Type B pancreatic cell (in vitro differentiated cells): ENCODE measurements at places on chromosomes 5 and 9.

- DNase-seq: no peak
Measured at GRCh38 chr9:123121457-123121856, 88.0 kb downstream of the GPR21 start.

GRCh38 chr9:131001021-131001420 lies 8.0 kb upstream of the LAMC3 start:
- no peak for DNase-seq

DNA sequence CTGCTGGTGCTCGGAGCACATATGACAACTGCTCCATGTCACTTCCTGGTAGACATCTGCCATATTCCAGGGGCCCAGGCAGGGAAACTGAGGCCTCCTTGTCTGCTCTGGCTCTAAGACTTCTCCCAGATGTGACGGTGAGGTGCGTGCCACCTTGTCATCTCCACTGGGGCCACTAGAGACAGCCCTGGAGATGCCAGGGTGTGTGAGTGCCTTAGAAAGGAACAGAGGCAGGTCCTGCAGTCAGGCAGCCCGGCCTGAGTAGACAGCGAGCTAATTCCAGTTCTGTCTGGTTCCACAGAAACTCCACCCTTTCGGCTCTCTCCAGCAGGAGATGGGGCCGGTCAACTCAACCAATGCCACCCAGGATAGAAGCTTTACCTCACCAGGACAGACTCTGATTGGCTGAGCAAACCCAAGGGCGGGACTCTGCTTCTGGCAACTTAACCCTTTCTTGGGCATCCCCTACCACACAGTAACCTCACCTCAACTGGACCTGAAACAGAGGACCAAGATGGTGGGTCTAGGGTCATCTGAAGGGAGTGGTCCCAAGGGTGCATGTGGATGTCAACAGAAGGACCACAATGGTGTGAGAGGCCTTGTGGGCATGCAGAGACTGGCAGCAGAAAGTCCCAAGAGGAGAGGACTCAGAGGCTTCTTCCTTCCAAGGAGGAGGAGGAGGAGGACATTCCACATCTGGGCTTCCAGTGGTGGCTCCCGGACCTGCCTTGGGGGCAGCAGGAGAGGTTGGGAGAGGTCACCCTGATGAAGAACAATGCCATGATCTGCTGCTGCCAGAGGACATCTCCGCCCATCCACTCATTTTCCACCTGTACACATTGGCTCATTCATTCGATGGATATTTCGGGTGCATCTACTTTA lies 77.7 kb downstream of the RGS3 start:
- DNase-seq: no peak

GRCh38 chr5:174402222-174402812 lies 322.1 kb upstream of the MSX2 start:
- no peak for DNase-seq

DNA sequence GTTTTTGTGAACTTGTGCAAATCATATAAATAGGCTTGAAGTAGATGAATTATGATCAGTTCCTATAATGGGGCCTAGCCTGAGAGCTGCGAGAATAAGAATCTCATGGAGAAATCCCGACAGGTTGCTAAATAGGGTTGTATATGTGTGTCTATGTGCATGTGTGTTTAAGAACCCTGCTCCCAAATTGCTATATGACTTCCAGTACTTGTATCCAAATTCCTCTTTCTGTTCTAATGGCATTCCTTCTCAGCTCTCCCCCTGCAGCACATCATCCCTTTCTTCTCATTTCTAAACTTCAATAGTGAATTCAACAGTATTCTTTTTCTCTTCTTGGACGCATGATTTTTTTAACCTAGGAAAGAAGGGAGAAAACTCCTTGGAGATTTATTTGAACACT lies 277.2 kb downstream of the GAS1 start:
- DNase-seq: no peak

GRCh38 chr5:151585970-151586369 lies 5.2 kb downstream of the FAT2 start:
- DNase-seq: no peak

DNA sequence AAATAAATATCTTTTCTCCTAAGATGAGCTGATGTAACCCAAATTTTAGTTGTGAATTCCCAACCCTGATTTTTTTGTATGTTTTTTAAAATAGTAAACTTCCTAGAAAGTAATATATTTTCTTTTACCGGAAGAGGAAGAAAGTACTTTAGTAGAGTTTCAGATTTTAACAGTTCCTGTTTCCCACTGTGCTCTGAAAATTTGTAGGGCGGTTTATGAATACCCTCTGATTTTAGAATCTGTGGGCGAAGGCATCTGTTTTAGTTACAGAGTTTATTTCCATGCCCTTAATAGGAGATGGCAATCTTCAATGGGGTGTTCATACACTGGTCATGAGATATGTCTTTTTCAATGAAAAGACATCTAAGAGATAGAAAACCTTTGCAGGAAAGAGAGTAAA lies 3.7 kb upstream of the HOMER1 start:
- no peak for DNase-seq

DNA sequence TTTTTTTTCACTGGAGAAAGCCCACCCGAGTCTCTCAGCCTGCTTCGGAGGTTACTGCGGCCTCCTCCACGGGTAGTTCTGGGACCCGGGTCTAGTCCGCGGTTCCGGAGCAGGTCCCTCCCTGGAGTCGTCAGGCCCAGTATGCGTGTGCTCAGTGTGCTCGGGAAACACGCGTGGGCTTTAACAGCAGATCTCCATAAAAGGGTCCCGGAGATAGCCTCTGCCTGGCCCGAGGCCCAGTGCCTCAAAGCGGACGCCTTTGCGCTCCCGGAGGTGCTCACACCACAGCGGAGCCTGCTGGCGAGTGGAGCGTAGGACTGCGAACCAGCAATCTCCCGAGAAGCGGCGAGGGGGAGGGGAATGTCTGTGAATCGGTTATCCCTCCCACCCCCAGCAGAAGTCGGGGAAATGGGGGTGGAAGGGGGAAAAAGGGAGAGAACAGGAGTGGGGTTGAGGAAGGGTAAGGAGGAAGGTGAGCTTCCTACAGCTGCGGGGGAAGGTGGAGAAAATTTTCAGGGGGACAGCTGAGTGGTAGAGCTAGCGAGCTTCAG lies 28.7 kb downstream of the CDKN2A start:
- DNase-seq: no peak

DNA sequence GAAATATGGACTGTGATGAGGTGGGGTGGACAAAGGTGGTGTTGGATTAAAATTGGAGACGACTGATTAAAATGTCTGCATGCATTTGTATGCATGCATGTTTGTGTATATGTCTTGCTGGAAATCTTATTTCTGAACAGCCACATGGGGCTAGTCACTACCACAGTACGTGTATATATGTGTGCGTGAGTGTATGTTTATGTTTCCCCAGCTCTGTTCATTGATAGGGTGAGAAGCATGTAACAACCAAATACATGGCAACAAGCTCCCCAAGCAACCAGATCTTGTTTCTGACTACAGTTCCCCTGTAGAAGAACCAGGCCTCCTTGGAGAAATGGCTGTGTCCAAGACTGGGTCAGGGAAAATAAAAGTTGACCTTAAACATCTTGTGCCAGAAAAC lies 139.7 kb downstream of the GNA14 start:
- no peak for DNase-seq

- no peak for DNase-seq
Measured at GRCh38 chr5:154646745-154647113, 108.4 kb upstream of the LARP1 start.

GRCh38 chr5:102223542-102224477 lies 72.3 kb downstream of the SLCO4C1 start:
- DNase-seq: no peak

- DNase-seq: no peak
Measured at GRCh38 chr5:16455668-16456067, 9.9 kb downstream of the ZNF622 start.

DNA sequence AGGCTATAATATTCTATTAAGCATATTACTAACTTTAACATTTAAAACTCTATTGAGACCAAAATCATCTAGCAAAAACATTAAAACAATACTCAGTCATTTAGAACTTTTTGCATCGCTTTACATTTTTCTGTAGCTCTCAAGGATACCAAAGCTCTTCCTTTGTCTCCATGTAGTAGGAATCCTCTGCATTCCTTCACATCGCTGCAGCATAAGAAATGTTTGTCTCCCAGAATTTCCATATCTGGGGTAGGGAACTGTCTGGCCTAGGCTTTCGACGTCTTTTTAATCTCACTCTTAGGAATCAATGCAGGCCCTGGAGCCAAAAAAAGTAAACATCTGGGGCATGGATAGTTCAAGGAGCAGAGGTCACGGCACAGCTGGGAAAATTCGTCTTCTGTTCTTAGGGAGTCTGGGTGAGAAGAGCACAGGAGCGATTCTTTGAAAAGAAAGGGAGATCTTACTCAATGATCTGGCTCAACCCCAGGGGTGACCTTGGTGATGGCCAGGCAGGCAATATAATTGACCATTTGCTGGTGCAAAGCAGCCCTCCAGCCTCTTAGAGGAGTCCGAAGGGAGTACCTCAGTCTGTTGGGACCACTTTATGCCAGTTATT lies 23.2 kb upstream of the RAI14 start:
- DNase-seq: no peak

DNA sequence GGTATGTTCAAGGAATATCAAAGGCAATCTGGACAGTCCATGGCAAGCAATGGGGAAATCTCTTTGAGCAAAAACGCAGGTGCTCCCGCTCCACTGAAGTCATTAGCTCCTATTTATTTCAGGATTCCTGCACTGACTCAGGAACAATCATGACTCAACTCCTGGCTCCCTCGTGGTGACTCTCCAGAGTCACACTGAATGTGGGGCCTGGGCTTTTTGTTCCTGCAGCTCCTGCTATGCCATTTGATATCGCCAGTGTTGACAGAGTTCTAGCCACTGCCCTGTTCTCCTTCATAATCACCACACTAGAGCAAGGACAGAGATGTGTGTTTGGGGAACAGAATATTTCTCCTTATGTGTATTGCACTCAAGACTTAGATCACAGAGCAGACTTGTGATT lies 187.2 kb upstream of the ZNF462 start:
- DNase-seq: no peak

- no peak for DNase-seq
Measured at GRCh38 chr5:169433221-169433651, 132.3 kb upstream of the SLIT3 start.

DNA sequence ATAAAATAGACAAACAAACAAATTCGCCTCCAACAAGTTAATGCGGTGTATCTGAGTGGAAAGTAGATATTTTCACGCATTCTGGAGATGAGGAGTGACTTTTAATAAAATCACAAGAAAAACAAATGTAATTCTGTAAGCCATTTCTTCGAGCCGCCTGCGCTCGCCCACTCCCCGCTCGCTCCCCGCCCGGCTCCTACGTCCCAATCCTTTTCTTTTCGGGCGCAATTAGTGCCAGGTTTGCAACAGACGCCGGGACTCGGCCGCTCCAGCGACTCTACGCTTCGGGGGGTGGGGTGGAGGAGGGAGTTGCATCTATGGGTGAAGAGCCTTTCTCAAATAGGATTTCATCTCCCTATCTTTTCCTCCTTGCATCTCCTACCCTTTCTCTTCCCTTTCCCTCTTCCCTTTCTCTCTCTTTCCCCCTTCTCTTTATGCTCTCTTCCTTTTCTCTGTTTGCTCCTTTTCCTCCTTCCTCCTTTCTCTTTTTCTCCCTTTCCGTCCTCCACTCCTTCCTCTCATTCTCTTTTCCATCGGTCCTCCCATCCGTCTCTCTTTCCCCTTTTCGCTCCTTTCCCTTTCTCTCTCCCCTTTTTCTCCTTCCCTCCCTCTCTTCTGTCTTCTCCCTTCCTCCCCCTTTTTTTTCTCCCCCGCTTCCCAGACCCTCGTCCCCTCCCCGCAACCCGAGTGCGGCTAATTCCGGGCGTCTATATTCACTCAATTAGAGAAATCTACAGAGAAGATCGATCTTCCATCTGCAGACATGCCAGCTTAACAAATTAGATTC lies 6.1 kb upstream of the OTP start:
- DNase-seq: no peak

- DNase-seq: no peak
Measured at GRCh38 chr5:38994324-38994927, 79.8 kb downstream of the RICTOR start.

- DNase-seq: no peak
Measured at GRCh38 chr9:132037458-132037857, 42.2 kb downstream of the MED27 start.

DNA sequence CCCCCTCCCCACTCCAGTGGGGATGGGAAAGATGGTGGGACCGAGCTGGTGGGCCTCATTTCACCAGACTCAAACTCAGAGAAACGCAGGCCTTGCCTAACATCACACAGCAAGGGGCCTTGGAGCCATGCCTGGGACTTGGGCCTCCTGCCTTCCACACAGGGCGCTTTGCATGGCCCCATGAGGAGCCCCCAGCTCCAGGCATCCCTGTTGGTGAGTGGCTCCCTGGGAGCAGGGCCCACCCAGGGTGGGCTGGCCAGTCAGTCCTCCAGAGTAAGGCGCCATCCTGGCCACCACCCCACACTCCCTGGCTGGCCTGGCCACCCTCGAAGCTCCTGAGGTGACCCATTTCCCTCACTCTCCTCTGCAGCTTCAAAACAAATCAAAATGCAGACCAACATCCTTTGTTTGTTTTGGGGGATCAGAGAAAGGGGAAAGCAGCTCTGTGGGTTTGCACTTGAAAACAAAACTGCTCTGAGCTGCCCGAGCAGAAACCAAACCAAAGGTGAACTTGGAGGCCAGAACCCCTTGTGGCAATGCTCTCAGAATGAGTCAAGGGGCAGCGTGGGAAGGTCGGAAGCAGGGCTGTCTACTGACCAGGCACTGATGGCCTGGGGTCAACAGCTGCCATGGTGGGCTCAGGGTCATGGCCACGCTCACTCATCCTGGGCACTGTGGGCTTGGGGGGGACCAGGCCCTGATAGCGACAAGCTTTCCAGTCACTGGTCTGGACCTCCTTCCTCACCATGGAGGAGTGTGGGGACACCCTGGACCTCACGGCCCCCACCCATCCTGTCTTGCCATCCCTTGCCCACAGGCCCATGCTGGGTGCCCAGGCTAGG lies 37.0 kb upstream of the VDAC1 start:
- DNase-seq: no peak

GRCh38 chr5:38615981-38616451 lies 59.6 kb upstream of the LIFR start:
- no peak for DNase-seq

- no peak for DNase-seq
Measured at GRCh38 chr9:94805051-94805489, 78.6 kb downstream of the AOPEP start.
